ENCODE measurements at places on chromosomes 12 and 14.

GRCh38 chr14:65070471-65070976 is 31.8 kb downstream of the MAX start:
- no peak for DNase-seq

DNA sequence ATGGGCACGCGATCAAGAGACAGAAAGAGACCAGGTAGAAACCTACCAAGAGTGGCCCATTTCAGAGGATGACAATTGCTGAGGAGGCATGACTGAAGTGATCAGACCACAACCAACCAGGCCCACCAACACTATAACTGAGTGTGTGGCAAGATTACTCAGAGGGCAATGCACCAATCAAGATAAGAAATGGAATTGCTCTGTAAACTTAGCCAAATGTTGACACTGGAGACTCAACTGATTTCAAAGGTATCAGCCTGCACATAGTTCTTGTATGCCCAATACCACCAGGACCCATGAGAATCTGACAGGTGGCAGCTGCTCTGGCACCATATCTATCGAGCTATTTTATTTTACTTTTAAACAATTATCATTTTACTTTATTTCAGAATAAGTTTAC is 128.9 kb downstream of the FOXN3 start:
- DNase-seq, result no peak

- DNase-seq, result peak; percentile 14
Observed at GRCh38 chr12:108568338-108569154, 6.2 kb downstream of the ISCU start.

GRCh38 chr12:101045486-101046464 is 164.3 kb downstream of the SLC5A8 start:
- no peak for DNase-seq

DNA sequence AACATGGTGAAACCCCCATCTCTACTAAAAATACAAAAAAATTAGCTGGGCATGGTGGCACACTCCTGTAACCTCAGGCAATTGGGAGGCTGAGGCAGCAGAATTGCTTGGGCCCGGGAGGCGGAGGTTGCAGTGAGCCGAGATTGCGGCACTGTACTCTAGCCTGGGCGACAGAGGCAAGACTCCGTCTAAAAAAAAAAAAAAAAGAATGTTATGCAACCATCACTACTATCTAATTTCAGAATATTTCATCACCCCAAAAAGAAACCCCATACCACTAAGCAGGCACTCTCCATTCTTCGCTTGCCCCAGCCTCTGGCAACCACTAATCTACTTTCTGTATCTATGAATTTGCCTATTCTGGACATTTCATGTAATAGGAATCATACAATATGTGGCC is 68.8 kb upstream of the AMN start:
- no peak for DNase-seq

GRCh38 chr14:63241096-63241495 is 36.9 kb downstream of the RHOJ start:
- no peak for DNase-seq

DNA sequence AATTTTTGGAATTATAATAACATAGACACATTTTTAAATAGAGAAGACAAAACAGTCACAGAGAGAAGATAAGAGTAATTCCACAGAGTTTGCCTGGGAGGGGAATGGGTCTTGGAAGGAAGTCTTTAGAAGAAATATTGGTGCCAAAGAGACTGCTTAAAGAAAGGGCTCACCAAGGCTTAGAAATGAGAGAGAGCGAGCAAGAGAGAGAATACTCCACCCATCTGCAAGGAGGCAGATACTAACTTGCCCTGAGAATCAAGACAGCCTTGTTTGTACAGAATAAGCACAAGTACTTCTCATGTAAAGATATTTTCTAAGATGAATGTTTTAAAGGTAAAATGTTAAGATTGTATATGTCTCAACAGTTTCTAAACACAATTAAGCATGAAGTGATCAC is 165.5 kb downstream of the SLC38A4 start:
- DNase-seq, result no peak

- no peak for DNase-seq
Observed at GRCh38 chr12:101231636-101232035, 21.6 kb upstream of the SLC5A8 start.

DNA sequence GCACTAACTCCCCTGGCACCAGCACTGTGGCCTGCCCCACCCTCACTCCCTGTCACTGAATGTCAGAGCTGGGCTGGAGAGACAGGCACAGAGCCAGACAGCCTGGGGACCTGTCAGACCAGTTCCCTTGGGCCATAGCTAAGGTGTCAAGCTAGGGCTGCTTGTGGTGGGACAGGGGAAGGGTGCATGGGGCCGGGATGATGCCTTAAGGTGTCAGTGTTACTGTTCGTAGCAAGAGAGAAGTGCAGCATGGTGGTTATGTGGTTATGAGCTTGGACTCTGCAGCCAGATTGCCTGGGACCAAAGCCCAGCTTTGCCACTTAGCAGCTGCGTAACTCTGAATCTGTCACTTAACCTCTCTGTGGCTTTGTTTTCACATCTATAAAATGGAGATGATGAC is 3.8 kb downstream of the RAPGEF3 start:
- no peak for DNase-seq

DNA sequence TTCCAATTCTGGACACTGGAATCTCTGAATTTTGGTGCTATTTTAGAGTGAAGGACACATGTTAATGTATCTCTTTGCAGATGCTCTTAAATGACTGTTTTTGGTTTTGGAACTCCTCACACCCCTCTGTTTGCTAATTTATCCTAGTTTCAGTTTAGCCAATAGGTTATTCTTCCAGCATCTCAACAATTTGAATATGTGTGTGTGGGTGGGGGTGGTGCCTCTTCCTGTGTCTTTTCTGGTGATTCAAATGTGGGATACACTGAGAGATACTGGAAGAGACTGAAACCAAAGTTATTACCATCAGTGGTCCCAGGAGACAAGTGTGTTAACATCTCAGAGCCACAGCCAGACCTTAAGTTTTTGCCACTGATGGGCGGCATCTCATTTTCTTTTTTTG is 1317.4 kb upstream of the TMEM132C start:
- DNase-seq, result no peak

GRCh38 chr12:112928978-112929377 is 9.3 kb upstream of the OAS3 start:
- DNase-seq, result no peak

- no peak for DNase-seq
Observed at GRCh38 chr12:2348482-2348852, 295.7 kb downstream of the CACNA1C start.

DNA sequence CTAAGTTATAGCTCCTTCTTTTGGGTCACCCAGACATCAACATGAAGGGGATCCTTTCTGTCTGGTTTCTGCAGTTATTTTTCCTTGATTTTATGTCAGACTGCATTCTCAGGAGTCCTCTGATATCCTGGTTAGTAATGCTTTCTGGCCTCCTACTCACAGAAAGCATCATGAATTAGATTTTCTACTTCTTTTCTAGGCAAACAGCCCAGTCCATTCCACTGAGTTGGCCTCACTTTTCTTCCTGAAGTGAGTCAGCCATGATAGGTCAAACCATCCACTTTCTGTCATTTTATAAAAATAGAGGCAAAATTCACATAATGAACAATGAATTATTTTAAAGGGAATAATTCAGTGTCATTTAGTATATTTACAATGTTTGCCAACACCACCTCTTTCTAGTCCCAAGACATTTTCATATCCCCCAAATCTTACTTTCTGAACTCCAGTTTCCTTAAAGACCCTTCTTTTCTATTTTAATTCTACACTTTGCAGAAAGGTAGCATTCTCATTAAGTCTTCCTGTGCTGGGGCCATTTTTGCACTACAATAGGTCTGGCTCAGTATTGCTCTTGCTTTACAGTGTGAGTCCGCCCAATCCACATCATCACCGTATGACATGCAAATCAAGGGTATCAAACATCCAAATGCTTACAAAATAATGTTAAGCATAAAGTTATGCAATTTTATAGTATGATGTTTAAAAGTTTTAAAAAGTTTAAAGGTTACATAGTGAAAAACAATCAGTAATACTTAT is 95.1 kb downstream of the UNC79 start:
- DNase-seq, result no peak

DNA sequence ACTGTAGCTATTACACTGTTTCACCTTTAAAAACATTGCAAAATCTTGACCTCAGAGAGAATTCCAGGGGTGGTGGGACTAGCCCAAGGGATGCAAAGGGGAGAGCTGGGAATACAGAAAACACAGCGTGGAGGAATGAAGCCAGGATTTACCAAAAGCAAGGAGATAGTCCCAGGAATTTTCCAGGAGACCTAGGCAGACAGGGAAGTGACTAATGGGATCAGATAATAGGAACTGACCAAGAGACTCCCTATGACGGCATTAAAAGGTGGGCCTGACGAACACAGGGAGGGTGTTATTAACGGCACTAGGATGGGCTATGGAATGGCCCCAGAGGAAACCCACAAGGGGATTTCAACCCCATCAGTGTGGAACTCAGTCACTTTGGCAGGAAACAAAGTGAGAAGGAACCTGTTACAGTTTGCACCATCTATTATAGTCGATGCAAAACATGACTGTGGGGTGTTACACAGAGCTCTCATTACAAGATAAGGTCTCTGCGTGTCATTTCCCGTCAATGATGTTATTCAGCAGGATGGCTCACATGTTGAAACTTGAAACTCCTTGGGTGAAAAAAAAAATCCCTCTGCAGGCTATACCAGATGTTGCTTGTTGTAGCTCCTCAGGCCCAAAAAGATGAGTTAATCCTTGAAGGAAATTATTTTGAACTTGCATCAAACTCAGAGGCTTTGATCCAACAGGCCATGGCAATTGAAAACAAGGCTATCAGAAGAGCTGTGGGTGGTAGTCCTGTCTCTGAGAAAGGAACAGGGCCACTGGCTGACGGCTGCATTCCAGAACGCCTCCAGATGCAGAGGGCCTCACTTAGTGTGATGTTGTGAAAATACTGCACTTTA is 58.7 kb downstream of the DRAM1 start:
- DNase-seq, result no peak

DNA sequence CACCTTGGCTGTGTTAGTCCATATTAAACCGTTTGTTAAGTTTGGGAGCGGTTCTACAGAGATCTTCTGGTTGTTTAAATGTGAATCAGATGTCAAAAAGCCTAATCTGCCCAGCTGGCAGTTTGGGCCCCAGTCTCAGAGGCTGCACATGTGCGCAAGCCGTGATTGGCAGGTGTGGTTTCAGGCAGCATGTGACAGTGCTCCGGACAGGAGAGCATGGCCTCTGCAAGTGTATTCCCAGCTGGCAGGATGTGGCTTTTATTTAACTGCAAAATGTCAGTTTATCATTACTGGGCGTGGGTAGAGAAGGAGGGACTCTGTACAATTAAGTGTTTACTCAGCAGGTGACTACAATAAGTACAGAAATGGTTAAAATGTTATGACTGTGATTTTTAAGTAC is 77.5 kb downstream of the PELI2 start:
- DNase-seq, result no peak

DNA sequence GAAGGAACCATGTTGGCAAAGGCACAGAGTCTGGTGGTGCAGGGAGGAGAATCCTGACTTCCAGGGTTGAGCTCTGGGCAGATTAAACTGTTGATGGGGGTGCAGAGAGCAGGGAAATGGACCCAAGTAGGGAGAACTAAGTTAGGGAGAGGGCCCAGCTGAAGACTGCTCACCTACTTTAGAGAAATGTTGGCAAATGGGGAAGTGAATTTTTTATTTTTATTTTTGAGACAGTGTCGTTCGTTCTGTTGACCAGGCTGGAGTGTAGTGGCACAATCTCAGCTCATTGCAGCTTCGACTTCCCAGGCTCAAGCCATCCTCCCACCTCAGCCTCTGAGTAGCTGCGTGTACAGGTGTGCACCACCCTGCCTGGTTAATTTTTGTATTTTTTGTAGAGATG is 32.1 kb upstream of the TUBA1A start:
- no peak for DNase-seq

GRCh38 chr14:101719708-101720107 is 41.8 kb upstream of the PPP2R5C start:
- DNase-seq, result no peak

- DNase-seq, result no peak
Observed at GRCh38 chr14:103898204-103898603, 30.1 kb upstream of the TDRD9 start.

DNA sequence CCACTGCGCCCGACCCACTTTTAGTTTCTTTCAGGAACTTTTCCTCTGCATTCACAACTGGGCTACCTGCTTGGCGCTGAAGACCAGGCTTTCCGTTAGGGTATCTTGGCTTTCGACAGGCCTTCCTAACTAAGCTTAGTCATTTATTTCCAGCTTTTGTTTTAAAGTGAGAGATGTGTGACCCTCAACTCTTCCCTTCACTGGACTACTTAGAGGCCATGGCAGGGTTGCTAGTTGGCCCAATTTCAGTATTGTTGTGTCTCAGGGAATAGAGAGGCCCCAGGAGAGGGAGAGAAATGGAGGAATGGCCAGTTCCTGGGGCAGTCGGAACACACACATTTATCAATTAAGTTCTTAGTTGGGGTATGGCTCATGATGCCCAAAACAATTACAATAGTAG is 10.4 kb downstream of the MTA1 start:
- DNase-seq, result no peak

DNA sequence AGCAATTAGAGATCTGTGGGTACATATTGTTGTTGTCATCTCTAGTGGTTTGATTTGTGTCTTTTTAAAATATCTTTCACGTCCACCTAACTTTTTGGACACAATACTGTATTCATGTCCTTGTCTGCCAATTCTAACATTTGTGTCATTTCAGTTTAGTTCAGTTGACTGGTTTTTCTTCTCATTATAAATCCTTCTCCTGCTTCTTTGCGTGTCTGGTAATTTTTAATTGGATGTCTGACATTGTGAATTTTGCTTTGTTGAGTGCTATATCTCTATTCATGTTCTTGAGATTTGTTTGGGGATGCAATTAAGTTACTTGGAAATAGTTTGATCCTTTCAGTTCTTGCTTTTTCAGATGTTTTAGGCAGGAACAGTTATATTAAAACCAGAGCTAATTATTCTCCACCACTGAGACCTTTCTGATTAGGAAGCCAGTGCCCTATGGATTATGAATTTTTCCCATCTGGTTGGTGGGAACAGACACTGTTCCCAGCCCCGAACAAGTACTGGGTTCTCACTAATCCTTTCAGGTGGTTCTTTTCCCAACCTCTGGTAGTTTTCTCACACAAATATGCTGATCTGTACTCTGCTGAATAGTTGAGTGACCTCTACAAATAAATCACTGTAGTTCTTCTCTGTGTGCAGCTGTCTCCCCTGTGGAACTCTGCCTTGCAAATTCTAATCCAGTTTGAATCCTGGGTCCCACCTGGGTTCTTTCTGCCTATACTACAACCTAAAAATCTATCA is 91.1 kb upstream of the DYNC1H1 start:
- no peak for DNase-seq

- DNase-seq, result no peak
Observed at GRCh38 chr12:92785563-92785950, 82.8 kb downstream of the PLEKHG7 start.
